ENCODE measurements at places on chromosomes 5 and 9.

- DNase-seq = no peak
Observed at GRCh38 chr5:163913548-163913947, 408.1 kb downstream of the MAT2B start.

GRCh38 chr5:56938858-56939257 lies 13.1 kb downstream of the MIER3 start:
- DNase-seq = no peak

DNA sequence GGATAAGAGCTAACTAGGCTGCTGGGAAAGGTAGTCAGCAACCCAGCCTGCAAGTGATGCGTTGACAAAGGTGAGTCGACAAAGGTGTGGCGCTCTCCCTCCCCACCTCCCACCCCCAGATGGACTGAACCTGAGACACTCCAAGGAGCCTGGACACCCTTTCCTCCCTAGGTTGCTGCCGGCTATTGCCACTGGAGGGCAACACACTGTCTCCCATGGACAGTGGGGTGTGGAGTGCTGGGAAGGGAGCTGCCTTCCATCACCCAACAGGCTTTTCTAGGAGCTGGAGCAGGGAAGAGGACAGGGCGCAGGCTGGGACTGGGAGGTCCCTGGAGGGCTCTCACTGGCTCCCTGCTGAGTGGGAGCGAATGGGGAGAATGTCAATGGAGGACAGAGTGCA lies 75.4 kb upstream of the ARAP3 start:
- no peak for DNase-seq

DNA sequence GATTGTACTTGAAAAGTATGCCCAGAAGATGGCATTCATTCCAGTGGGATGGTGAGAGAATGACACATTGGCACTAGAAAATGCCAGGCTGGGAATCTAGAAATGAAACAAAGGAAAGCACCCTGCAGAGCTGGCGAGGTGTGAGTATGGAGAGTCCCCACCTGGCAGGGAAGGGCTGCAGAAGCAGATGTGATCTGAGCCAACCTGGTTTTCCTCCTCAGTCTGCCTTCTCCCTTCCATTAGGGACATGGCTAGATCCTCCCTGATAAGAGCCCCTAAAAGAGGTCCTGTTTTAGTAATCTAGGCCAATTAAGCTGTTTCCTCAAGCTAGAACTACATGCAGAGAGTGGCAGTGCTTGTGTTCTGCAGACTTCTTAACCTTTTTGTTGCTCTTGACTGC lies 24.7 kb upstream of the TNFSF15 start:
- no peak for DNase-seq

DNA sequence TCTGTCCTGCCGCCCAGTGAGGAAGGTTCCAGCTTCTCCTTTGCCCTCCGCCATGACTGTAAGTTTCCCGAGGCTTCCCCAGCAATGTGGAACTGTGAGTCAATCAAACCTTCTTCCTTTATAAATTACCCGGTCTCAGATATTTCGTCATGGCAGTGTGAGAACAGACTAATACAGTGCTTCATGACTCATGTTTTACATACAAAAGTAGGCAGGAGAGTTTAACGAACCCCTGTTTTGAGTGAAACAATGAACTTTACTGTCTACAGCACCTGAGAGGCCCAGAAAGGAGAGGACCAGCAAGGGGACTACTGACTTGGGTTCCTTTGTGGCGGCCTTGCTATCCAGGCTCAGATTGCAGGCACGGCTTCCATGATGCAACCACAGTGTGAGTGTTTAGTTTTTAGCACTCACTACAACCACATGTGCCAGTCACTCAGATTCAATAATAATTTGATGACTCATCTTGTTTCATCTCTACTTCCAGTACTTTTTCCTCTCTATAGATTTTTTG lies 139.1 kb upstream of the CLINT1 start:
- DNase-seq = no peak

DNA sequence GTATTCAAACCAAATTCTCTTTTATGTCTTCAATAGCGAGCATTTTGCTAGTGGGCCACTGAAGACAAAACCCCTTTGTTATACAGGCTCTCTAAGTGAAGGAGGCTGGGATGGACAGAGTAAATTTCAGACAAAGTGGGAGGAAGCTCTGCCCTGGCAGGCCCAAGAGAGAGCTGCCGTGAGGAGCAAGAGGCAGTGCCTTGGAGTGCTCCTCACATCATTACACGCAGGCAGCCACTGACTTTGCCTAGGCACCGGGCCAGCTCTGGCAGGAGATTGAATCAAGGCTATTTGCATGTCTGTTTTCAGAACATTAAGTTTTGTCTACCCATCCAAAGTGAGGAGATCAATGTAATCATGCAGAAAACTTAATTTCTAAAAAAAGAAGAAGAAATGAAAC lies 167.7 kb downstream of the CCDC192 start:
- no peak for DNase-seq

DNA sequence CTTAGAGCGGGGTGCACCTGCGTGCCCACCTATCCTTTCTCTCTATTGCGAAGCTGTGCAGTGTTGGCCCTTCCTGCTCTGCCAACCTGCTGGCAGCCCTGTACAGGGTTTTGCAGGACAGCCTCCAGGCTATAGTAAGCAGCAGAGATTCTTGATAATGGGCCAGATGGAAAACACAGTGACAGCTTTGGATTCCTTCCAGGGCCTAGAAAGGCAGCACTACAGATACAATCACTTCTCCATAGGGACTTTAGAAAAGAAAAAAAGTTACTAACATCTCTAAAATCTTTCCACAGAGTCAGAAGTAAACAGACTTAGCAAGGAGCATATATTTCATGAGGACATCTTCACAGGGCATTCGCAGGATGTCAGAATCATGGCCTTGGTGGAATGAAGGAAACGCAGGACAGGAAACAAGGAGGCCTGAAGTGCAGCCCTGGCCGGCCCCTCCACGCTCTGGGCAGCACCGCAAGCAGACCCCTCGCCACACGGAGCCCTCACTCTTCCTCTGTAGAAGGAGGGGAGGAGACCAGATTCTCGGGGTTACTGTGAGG lies 172.1 kb upstream of the GAS1 start:
- no peak for DNase-seq

GRCh38 chr9:34520505-34521385 lies 2.0 kb downstream of the ENHO start:
- DNase-seq = no peak

DNA sequence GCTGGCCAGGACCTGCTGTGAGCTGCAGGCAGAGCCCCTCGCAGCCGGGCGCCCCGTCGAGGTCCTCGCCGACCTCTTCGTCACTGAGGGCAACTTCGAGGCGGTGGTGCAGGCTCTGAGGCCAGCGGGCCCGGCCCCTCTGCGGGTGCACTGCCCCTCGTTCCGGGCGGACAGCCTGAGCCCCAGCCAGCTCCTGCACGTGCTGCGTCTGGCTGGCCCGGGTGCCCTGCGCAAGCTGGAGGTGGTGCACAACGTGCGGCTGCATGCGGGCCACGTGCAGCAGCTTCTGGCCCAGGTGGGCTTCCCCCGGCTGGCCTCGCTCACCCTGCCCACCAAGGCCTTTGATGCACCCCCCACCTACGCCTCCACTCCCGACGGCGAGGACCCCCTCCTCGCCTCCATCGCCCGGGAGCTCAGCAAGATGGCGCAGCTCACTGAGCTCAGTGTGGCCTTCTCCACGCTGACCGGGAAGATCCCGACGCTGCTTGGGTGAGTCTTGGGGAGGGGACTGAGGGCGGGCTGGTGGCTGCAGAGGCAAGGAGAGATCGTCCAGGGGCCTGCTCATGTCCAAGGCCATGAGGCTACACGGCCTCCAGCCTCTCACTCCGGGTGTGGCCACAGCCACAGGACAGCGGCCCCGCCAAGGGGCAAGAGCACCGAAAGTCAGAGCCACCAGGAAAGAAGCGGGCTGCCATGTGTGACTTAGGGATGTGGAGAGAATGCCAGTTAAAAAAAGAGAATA lies 825 bp downstream of the LRRC14B start:
- DNase-seq = no peak

GRCh38 chr5:135135530-135136226 lies 101.7 kb upstream of the PITX1 start:
- DNase-seq = no peak

- DNase-seq = no peak
Observed at GRCh38 chr9:28699632-28700031, 1126.4 kb upstream of the C9orf72 start.

GRCh38 chr5:123771715-123772114 lies 259.7 kb downstream of the CSNK1G3 start:
- DNase-seq = no peak

- DNase-seq = no peak
Observed at GRCh38 chr9:38424918-38425317, 664 bp upstream of the IGFBPL1 start.

DNA sequence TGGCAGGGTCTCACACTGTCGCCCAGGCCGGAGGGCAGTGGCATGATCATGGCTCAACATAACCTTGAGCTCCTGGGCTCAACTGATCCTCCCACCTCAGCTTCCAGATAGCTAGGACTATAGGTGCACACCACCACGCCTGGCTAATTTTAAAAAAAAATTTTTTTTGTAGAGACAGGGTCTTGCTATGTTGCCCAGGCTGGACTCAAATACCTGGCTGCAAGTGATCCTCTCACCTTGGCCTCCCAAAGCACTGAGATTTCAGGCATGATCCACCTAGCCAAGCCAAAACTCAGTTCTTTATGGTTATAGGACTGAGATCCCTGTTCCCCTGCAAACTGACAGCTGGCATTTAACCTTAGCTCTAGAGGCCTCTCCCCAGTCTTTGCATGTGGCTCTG lies 5.3 kb downstream of the LMBRD2 start:
- no peak for DNase-seq

DNA sequence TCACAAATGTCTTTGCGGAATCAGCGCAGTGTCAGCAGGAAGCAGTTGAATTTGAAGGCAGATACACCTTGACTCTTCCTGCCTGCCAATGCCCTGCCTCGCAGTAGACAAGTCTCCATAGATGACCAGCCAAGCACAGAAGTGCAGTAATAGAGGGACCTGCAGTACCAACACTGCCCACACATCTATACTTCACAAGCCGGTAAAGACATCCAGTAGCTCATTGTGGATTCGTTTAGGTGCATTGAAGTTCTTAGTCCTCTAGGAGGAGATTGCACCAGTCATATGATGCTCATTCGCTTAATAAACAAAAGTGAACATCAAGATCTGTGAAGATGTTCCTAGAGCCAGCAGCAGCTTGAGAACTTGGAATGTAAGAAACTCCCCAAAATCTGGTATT lies 7.1 kb upstream of the IFNA2 start:
- no peak for DNase-seq

GRCh38 chr5:5326115-5326758 lies 96.2 kb upstream of the ICE1 start:
- no peak for DNase-seq

- DNase-seq = no peak
Observed at GRCh38 chr9:108779551-108780325, 76.0 kb downstream of the ACTL7B start.

DNA sequence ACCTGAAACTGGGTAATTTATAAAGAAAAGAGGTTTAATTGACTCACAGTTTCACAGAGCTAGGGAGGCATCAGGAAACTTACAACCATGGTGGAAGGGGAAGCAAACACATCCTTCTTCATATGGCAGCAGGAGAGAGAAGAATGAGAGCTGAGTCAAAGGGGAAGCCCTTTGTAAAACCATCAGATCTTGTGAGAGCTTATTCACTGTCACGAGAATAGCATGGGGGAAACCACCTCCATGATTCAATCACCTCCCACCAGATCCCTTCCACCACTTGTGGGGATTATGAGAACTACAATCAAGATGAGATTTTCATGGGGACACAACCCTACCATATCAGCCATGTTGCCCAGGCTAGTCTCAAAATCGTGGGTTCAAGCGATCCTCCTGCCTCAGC lies 143.4 kb downstream of the FGF18 start:
- DNase-seq = no peak

GRCh38 chr9:98571643-98572042 lies 137.1 kb downstream of the GABBR2 start:
- no peak for DNase-seq

DNA sequence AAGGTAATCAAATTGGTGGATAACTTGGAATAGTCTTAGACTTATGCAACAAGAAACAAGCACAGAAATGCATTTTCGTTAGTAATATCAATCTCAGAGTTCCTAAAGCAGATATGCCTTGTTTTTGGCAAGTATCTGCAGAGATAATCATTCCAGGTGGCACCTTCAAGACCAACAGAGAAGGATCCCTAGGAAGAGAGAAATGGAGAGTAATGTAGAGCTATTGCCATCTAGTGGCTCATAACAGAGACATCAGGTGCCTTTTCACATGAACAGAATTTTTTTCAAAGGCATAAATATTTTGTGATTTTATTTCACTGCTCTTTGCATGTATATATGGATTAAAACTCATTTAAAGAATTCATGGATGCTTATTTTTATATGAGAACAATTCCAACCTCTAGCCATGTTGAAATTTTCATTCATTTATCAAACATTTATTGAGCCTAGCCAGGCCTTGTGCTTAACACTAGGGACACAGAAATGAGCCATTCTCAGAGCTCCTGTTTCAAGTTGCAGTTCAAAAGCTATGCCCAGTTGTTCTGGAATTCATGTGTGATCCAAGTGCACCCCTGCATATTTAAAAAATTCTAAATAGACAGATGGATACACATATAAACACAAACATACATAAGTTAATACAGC lies 117.5 kb upstream of the OR13F1 start:
- DNase-seq = no peak

DNA sequence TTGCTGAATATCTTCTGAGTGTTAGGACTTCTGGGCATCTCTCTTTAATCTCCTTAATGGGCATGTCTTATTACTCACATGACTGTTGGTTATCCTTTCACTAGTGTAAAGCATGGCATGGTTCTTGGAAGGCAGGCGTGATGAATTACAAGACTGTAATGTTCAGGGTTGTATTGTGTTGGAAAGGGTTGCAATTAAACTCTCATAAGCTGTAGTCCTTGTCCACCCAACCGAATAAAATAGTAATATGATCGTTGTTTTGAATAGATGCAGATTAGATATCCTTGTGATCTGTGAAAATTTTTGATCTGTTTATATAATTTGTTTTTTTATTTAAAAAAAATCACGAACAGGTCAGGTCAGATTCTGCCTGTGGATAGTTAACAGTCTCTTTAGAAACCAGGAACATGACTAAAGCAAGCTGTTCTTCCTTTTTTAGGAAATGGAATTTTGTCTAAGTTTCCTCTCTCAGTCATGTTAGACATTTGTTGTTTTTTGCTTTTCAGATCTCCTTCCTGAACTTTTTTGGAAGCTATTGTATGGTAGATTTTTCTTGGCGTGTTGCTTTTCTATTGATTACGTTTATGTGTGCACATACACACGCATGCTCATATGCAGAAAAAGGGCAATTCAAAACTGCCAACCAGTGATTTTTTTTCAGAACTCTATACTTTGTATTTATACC lies 121.8 kb downstream of the ARHGEF28 start:
- no peak for DNase-seq

DNA sequence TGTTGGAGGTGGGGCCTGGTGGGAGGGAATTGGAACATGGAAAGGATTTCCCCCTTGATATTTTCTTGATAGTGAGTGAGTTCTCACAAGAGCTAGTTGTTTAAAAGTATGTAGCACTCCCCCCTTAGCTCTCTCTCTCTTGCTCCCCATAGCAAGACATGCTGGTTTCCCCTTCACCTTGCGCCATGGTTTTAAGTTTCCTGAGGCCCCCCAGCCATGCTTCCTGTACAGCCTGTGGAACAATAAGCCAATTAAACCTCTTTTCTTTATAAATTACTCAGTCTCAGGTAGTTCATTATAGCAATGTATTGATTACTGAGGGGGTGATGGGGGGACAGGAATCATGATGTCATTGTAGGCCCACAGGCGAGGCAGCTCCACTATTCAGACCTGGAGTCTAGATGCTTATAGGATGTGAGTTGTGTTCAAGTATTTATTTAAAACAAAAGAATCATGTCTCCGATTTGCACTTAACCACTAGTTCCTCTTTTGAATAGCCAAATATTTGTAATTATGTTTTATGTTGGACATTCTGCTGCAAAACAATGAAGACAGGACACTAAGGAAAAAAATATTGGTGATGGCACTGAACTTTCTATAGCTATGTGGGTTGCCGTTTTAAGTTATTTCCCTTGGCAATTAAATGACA lies 156.6 kb downstream of the TMEM38B start:
- no peak for DNase-seq
